Stimulated activated CD4-positive, alpha-beta T cell treated with anti-CD3 and anti-CD28 coated beads, Interleukin-12 subunit alpha, Interleukin-12 subunit beta, amount 100 ng/mL, for 4 hours (primary cell): ENCODE measurements at places on chromosomes 7 and 10.

DNA sequence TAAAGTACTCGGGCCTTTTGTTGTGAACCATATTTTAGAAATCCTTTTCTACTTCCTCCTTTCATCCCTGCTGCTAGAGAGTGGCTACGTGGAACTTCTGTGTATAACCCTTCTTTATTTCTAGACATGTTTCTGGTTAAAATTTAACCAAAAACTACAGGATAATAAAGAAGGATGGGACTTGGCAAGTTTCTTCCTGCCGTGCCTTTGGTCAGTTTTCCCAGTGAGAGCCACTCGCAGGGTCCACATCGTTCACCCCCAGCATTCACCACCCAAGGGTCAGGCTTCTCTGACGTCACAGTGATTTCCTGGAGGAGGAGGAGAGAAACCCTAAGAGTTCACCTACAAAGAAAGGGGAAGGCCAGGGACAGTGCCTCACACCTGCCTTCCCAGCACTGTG is 45.4 kb downstream of the NKX6-2 start:
- no peak for DNase-seq

GRCh38 chr7:42077271-42078135 is 159.5 kb downstream of the GLI3 start:
- DNase-seq: no peak

GRCh38 chr10:109007514-109007913 is 915.8 kb downstream of the XPNPEP1 start:
- DNase-seq: no peak

DNA sequence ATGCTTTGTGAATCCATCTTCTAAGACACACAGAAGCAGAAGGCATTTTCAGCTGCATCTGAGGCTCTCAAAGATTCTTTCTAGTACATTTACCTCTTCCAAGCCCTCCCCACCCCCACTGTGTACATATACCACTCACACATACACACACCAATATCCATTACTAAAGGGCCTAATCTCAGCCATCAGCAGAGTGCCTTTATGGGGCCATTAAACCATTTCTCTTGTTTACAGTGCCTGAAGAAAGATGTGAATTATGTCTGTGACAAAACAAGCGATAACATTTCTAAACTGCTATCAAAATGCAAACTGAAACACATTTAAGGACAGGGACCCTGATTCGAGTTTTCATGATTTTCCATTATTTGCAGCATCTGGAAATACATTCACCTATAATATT is 40.0 kb downstream of the ETV1 start:
- no peak for DNase-seq

DNA sequence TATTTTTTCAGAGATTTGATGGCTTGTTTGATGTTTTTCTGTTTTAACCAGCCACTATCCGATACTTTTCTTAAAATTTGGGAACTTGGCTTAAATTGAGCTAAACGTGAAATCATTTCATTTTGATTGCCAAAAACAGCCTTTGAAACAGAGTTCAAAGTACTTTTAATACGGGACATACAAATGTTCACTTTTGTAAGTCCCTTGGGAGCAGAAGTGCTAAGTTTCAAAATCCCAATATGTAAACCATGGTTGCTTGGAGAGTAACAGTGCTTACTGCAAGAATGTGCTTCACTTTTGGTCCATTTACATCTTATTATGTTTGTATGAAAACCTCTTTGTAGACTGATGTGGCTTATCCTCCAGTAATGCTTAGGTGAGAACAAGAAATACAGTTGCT is 10.9 kb downstream of the PNPLA8 start:
- DNase-seq: no peak

GRCh38 chr7:84232646-84233045 is 38.1 kb upstream of the SEMA3A start:
- no peak for DNase-seq

- peak; percentile 59 for DNase-seq
Observed at GRCh38 chr10:70925377-70926225, 37.2 kb upstream of the PCBD1 start.
